Esophagus squamous epithelium (tissue), 5 donors: ENCODE measurements at places on chromosomes 1 and 21.

GRCh38 chr1:191698246-191698645 lies 460.0 kb upstream of the RGS18 start:
- no peak for DNase-seq

DNA sequence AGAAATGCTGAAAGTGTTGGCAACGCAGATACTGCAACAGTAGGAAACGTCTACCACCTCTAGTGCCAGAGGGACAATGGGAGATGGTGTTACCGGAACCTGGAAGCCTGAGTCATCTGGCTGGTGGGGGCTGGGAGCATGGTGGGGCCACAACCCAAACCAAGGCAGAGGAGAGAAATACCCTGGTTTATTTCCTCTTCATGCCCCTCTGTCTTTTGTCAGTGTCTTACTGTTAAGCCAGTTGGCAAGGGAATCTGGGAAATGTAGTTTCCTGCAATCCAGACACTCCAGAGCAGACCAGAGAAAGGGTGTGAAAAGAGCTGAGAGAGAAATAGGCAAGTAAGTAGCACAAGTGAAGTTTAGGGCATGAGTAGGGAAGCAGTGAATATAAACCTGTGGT lies 14.8 kb downstream of the DNTTIP2 start:
- no peak for DNase-seq

GRCh38 chr1:40078512-40079333 lies 18.3 kb downstream of the PPT1 start:
- no peak for DNase-seq

- DNase-seq: no peak
Observed at GRCh38 chr1:207698822-207699483, 52.9 kb upstream of the CD46 start.

GRCh38 chr1:88867743-88868521 lies 23.4 kb downstream of the GTF2B start:
- DNase-seq: no peak
